ENCODE measurements at places on chromosomes 3 and 15. TPM values are rescaled to one million over a fixed set of nuclear protein-coding genes. Genes with fewer than 3 reads are reported as not detected.

ST3GAL6 gene
- total RNA-seq = 16.8 TPM

STAC gene
- total RNA-seq = 1.7 TPM

GRCh38 chr15:66105286-66106265, 148.0 kb downstream of the MEGF11 start:
- no peaks in the 10 kb centered on the region for H3K4me1 ChIP-seq
- no peaks in the 10 kb centered on the region for H3K36me3 ChIP-seq
- H3K27ac ChIP-seq = no peak overlapping the region
- H3K27me3 ChIP-seq = no peaks in the 10 kb centered on the region
- H3K4me3 ChIP-seq = no peak overlapping the region

GRCh38 chr3:11604139-11604892, 39.4 kb downstream of the VGLL4 start:
- peaks cover 36% of the 10 kb centered on the region for H3K4me1 ChIP-seq
- H3K36me3 ChIP-seq = peaks cover 24% of the 10 kb centered on the region
- no peaks in the 10 kb centered on the region for H3K27me3 ChIP-seq

- no peaks in the 10 kb centered on the region for H3K36me3 ChIP-seq
- H3K4me3 ChIP-seq = no peak overlapping the region
- no peak overlapping the region for H3K27ac ChIP-seq
- no peak for DNase-seq
- H3K4me1 ChIP-seq = no peaks in the 10 kb centered on the region
Measured at GRCh38 chr3:81699536-81700320, 61.7 kb downstream of the GBE1 start.
